ENCODE measurements at places on chromosomes 3 and 15. TPM values are rescaled to one million over a fixed set of nuclear protein-coding genes. Genes with fewer than 3 reads are reported as not detected.
A peak's percentile ranks its signal among the peaks of the same experiment; 100 is the strongest.

- H3K27me3 ChIP-seq = no peaks in the 10 kb centered on the region
- H3K4me1 ChIP-seq = peaks cover 17% of the 10 kb centered on the region
- H3K4me3 ChIP-seq = no peak overlapping the region
- no peak for DNase-seq
Measured at GRCh38 chr3:113728661-113729060, 17.4 kb downstream of the NAA50 start.

The HYAL1 gene
- 0.18 TPM for polyA plus RNA-seq

DNA sequence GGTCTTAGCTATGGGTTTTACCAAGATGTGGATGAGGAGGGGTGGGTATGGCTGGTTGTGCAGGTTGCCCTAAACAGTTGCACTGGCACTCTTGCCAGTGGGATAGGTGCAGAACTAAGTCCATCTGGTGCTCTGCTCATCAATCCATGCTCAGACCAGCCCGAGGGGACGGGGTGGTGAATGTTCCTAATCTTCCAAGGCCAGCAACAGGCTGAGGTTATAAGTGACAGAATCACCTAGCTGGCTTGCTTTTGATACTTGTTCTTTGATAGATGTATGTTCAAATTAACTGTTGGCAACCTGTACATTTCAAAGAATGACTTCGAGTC lies 53.5 kb upstream of the CCR2 start:
- H3K27ac ChIP-seq = peak overlapping the region; percentile 24
- DNase-seq = no peak
- no peaks in the 10 kb centered on the region for H3K27me3 ChIP-seq
- H3K36me3 ChIP-seq = no peaks in the 10 kb centered on the region
- H3K4me1 ChIP-seq = peaks cover 56% of the 10 kb centered on the region

DNA sequence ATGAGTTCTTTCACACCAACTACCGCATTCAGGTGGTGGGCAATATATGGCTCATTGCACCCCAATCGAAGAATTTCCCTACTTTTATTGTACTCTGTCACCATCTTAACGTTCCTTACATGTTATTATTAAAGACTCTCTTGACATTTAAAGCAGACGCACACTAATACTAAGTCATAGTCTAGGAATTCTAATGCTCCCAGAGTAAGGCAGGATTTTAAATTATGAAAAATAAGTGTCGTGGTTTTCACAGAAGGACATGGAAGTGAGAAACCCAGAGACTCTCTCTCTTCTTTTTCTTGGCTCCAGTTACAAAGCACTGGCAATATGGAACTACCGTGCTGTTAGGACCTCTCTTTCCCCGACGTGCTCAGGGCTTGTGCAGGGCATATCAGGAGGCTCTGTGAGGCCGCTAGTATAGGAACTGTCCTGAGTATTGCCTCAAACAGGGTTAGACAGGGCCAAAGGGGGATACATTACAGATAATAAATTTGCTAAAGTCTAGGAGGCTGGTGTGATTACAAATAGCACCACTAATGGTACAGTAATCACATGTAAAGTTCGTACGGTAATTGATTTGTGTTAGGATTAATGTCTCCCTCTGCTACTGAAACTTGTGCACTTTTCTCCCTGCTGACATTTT lies 590.8 kb downstream of the FOXP1 start:
- no peak for DNase-seq
- peak overlapping the region; percentile 2 for H3K27ac ChIP-seq
- peaks cover 12% of the 10 kb centered on the region for H3K36me3 ChIP-seq
- H3K27me3 ChIP-seq = peaks cover 4% of the 10 kb centered on the region
- no peak overlapping the region for H3K4me3 ChIP-seq
- H3K4me1 ChIP-seq = peaks cover 39% of the 10 kb centered on the region

The CAMKV gene
- polyA plus RNA-seq = not detected

GRCh38 chr3:32469151-32469874 lies 33.3 kb downstream of the CMTM6 start:
- H3K4me3 ChIP-seq = no peak overlapping the region
- DNase-seq = no peak
- peak overlapping the region; percentile 50 for H3K27ac ChIP-seq
- no peaks in the 10 kb centered on the region for H3K27me3 ChIP-seq

GRCh38 chr3:136195258-136196063 lies 674 bp downstream of the MSL2 start:
- H3K36me3 ChIP-seq = no peaks in the 10 kb centered on the region
- DNase-seq = peak; percentile 91
- H3K4me1 ChIP-seq = peaks cover 61% of the 10 kb centered on the region
- H3K27me3 ChIP-seq = peaks cover 41% of the 10 kb centered on the region
- H3K4me3 ChIP-seq = peak overlapping the region; percentile 96

The SETD5 gene
- polyA plus RNA-seq = 50.2 TPM

DNA sequence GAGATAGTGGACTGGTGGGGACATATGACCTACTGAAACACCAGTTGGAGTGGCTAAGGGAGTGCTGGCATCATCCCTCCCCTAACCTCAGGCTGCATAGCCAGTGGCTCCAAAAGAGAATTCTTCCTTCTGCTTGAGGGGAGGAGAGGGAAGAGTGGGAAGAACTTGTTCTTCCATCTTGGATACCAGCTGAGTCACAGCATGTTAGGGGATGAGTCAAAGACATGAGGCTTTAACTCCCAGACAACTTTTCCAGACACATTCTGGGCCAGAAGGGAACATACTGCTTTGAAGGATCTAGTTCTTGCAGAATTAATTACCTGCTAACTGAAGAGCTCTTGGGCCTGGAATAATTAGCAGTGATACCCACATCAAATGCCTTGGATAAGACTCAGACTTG lies 36.8 kb upstream of the PEX5L start:
- H3K27me3 ChIP-seq = no peaks in the 10 kb centered on the region
- H3K36me3 ChIP-seq = no peaks in the 10 kb centered on the region
- H3K4me1 ChIP-seq = no peaks in the 10 kb centered on the region
- H3K4me3 ChIP-seq = no peak overlapping the region
- no peak overlapping the region for H3K27ac ChIP-seq

The WDR93 gene
- polyA plus RNA-seq = 0.16 TPM

DNA sequence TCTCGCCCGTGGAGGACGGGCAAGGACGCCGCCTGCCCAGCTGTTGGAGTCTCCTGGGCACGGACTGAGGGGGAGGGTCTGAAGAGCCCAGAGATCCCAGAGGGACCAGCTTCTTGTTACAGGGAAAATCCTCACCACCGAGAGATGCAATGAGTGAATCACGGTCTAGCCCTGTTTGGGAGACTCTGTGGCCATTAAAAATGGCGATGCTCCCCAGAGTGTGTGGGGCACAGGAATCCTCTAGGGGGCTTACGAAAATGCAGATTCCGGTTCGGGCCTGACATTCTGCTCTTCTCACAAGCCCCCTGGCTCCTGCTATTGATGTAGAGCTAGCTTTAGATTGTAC lies 35.5 kb upstream of the EPHB3 start:
- H3K27ac ChIP-seq = no peak overlapping the region
- H3K27me3 ChIP-seq = peaks cover 16% of the 10 kb centered on the region
- H3K4me3 ChIP-seq = peak overlapping the region; percentile 18
- peaks cover 3% of the 10 kb centered on the region for H3K36me3 ChIP-seq
- DNase-seq = no peak
- H3K4me1 ChIP-seq = peaks cover 5% of the 10 kb centered on the region

GRCh38 chr15:66408254-66408653 lies 21.5 kb downstream of the MAP2K1 start:
- no peak overlapping the region for H3K4me3 ChIP-seq
- H3K4me1 ChIP-seq = peaks cover 93% of the 10 kb centered on the region
- no peak overlapping the region for H3K27ac ChIP-seq
- H3K36me3 ChIP-seq = no peaks in the 10 kb centered on the region

GRCh38 chr3:112126511-112126911 lies 6.5 kb downstream of the GCSAM start:
- peaks cover 2% of the 10 kb centered on the region for H3K27me3 ChIP-seq
- H3K27ac ChIP-seq = peak overlapping the region; percentile 32
- peaks cover 18% of the 10 kb centered on the region for H3K4me1 ChIP-seq
- H3K36me3 ChIP-seq = no peaks in the 10 kb centered on the region
- DNase-seq = no peak
- peak overlapping the region; percentile 58 for H3K4me3 ChIP-seq

The EAF2 gene
- 14.3 TPM for polyA plus RNA-seq
